Activated CD4-positive, CD25-positive, alpha-beta regulatory T cell treated with anti-CD3 and anti-CD28 coated beads, Interleukin-2, amount 50 U/mL, for 72 hours (primary cell): ENCODE measurements at places on chromosomes 4 and X.

- no peak for DNase-seq
Observed at GRCh38 chrX:18491587-18492340, 66.4 kb downstream of the CDKL5 start.

GRCh38 chrX:12282991-12283390 is 144.7 kb downstream of the FRMPD4 start:
- DNase-seq: no peak

GRCh38 chr4:127781300-127782024 is 660 bp upstream of the HSPA4L start:
- no peak for DNase-seq

GRCh38 chrX:2784026-2784425 is 32.2 kb downstream of the XG start:
- no peak for DNase-seq

DNA sequence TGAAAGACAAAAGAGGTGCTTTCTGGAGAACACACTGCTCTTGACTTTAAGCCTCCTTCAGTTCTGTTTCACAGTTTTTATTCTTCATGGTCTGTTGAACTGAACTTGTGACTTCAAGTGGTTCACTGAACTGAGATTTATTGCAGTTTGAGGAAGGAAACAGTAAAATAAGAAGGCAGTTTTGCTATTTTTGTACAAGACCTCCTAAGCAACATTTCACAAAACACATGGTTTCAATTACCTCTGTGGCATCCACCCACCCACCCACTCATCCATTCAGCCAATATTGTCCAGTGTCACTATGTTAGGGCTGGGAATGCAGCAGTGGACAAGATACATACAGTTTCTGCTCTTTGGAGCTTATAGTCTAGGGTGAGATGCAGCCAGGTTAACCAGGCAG is 131.3 kb downstream of the IL1RAPL2 start:
- no peak for DNase-seq

GRCh38 chrX:108415891-108416290 is 22.3 kb downstream of the COL4A6 start:
- no peak for DNase-seq

- DNase-seq: no peak
Observed at GRCh38 chr4:189088780-189089179, 851.9 kb upstream of the FRG1 start.

DNA sequence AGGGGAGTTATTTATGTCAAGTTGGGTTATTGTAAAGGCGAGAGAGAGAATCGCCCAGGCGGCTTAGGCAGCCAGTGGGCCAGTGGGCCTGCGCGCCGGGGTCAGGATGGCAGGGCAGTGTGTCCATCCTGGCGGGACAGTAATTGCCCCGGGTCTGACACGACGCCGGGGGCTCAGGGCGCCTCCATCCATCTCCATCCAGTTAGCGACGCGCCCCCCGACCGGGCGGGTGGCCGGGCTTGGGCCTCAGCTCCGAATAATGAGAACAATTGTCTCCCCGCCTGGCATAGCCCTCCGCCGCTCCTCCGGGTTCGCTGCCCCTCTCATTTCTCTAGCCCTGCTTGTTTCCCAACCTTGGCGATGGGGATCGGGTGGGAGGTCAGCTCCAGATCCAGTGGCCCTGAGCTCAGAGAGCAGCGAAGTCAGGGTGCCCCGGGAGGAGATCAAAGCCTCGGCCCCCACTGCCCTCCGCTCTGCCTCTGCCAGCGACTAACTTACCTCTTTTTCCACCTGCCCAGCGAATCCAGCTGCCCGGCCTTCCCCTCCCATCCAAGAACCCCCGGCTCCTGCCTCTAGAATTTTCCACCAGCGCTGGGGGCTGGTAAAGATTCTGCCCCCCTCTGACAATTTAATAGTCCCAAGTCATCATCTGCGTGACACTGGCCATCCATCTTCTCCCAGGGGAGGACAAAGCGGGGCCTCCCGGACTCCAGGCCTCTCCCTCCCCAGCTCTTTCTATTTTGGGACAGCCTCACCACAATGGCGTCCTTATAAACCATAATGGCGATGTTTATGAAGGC is 56.9 kb upstream of the TMEM33 start:
- no peak for DNase-seq

- no peak for DNase-seq
Observed at GRCh38 chr4:18398661-18399060, 377.1 kb upstream of the LCORL start.

DNA sequence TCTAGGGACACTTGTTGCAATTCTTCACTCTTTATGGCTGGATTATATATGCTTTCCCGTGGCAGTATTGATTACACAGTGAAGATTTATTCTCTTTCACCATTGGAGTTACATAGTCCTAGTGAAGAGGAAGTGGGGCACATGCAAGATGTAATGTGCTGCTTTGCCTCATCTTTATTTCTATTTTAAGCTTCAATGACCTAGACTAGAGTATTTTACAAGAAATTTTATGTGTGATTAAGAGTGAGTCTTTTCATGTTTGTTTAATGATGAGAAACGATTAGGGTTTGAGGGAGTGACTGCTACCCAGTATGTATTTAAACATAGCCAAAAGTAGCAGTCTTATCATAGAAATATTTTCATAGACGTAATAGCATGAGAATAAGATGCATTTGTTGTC is 30.8 kb downstream of the DIAPH2 start:
- DNase-seq: no peak

GRCh38 chr4:101153653-101154052 is 193.7 kb downstream of the PPP3CA start:
- DNase-seq: no peak

- no peak for DNase-seq
Observed at GRCh38 chrX:150546711-150547153, 21.7 kb upstream of the MTM1 start.

DNA sequence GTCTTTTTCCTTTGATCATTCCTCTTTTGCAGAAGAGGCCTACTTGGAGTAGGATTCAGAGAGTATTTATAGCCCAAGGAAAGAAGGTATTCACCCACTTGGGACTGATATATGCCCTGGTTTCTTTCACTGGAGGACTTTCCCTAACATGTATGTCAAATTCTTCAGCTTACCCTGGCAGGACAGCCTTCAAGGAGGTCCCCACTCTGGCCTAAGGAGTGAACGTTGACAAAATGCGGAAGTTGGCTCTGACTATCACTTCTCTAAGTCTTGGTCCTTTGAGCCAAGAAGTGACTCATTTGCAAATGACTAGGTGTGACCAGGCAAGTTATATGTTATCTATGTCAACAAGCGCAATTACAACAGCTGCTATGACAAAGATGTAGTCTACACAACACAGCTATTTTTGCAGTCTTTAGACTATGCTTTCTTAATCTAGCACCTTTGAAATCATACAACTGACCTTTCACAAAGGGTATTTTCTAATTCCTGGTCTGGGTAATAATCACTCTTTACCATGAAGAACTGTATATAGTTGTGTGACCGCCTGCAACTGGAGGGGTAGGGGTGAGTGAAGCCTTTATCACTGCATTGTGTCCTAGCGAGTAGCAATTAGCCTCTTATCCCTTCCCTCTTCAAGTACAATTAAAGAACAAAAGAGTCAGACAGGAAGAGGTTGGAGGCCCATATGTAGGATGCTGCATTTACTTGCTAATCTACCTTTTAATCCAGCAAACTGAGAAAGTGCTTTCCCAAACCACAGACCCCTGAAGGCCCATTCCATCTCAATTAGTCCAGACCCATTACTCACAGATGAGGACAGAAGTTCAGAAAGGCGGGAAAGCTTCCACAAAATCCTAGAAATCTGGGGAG is 50.1 kb downstream of the RASGEF1B start:
- DNase-seq: no peak

DNA sequence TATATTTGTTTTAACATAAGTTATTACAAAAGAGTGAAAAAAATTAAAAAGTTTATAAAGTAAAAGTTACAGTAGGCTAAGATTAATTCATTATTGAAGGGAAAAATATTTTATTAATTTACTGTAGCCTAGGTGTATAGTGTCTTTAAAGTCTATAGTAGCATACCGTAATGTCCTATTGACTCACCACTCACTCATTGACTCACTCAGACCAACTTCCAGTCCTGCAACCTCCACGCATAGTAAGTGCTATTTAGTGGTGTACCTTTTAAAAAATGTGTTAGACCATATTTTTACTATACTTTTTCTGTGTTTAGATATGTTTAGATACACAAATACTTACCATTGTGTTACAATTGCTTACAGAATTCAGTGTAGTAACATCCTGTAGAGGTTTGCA is 841.1 kb downstream of the CENPC start:
- DNase-seq: no peak

DNA sequence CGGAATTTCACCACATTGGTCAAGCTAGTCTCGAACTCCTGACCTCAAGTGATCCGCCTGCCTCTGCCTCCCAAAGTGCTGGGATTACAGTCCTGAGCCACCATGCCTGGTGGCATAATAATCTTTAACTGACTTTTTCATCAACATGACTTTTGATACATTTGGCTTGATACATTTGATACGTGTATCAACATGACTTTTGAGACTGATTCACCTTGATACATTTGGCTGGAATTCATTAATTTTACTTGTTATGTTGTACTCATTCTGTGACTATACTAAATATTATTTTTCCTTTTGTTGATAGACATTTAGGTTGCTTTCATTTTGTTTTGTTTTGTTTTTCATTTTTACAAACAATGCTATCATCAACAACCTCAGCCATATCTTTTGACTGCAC is 6.3 kb downstream of the TMEM154 start:
- DNase-seq: no peak

DNA sequence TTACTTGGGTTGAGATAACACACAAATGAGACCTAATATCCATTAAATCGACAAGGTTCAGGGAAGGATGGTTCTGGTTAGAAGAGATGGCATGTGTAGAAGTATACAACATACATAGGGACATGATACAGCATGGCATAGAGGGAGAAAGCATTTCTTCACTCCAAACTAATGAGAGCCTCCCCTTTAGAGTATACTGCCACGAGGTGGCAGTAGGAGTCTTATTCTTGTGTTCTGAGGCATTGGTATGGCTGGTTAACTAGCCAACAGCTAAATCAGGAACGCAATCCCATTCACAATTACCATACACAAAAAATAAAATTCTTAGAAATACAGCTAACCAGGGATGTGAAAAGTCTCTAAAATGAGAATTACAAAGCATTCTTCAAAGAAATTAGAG is 29.1 kb upstream of the TRO start:
- DNase-seq: no peak

DNA sequence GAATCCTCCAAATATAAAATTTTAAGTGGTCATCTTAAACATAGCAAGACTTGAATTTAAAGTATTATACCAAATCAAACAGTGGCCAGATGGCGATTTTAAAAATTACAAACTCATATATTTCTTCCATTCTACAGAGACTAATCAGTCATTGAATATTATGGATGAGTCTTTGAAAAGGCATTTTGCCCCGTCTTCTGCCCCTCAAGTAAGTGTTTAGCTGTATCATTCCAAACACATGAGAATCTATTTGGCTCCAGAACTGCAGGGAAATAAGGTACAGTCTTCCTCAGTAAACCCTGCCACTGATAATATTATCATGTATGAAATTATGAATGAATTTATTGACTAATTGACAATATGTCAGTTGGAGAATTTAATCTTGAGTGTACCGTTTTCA is 191.0 kb downstream of the SLC7A11 start:
- DNase-seq: no peak

DNA sequence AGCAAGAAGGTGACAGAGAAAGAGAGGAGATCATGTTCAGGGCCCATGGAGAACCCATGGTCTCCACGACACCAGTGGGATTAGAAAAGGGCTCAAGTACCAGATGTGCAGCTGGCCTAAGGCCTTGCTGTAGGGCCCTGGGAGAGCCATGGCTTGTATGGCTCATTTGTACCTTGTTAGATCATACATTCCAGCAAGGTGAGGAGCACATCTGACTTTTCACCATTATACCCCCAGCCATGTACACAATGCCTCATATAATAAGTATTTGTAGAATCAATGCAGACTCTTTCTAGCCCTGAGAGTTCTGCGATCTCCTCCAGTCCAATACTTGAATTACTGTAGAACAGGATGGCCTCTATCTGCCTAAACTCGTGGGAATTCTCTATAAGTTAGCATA is 94.2 kb upstream of the MAP3K15 start:
- DNase-seq: no peak

DNA sequence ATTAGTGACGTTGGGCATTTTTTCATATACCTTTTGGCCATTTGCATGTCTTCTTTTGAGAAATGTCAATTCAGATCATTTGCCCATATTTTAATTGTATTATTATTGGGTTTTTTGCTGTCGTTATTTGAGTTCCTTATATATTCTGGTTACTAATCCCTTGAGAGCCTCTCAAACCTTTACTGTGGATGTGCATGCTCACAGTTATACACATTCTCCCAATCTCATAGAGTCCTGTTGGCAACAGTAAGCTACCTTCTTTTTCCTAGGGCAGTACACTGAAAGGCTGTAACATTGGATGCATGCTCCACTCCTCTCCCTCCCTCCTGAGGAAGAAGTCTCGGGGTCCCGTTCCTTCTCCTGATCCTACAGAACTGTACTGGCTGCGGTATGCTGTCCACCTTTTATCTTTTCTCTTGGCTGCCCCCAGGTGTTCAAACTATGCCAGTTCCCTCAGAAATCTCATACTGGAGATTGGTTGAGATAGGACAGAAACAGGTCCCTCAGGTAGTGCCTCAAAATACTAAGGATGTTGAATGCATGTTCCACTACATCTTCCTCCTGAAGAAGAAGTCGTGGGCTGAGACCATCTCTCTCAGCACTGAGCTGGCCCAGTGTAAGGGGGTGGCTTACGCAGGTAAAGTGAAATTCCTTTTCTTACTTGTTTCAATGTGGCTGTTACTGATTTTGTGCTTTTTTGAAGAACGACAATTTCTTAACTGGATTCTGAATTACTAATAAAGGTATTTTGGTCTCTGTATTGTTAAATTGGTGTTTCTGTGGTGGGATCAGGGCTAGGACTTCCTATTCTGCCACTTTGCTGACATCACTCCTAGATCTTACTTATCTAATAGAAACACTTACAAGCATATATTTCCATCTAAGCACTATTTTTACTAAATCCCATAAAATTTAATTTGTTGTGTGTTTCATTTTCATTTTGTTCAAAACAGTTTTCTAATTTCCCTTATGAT is 145.4 kb upstream of the HUWE1 start:
- DNase-seq: peak; percentile 34

- no peak for DNase-seq
Observed at GRCh38 chrX:135544338-135544948, 24.0 kb downstream of the INTS6L start.

DNA sequence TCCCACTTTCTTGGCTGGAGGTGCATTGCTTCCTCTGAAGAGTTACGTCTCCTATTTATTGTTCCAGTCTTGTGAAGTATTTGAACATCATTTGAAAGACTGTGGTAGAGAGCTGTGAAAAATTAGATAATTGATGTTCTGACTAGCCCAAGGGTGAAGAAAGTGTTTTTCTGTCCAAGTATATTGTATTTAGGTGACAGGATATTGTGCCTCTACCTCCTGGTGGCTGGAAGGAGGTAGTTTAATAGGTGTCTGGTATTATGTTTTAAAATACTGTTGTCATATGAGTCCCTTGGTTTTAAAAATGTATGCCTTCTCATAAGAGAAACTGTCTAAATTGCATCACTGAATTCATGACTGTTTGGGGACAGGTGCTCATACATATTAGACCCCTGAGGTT is 226.0 kb downstream of the SPRY1 start:
- no peak for DNase-seq
